ENCODE measurements at places on chromosomes 3 and 15.

DNA sequence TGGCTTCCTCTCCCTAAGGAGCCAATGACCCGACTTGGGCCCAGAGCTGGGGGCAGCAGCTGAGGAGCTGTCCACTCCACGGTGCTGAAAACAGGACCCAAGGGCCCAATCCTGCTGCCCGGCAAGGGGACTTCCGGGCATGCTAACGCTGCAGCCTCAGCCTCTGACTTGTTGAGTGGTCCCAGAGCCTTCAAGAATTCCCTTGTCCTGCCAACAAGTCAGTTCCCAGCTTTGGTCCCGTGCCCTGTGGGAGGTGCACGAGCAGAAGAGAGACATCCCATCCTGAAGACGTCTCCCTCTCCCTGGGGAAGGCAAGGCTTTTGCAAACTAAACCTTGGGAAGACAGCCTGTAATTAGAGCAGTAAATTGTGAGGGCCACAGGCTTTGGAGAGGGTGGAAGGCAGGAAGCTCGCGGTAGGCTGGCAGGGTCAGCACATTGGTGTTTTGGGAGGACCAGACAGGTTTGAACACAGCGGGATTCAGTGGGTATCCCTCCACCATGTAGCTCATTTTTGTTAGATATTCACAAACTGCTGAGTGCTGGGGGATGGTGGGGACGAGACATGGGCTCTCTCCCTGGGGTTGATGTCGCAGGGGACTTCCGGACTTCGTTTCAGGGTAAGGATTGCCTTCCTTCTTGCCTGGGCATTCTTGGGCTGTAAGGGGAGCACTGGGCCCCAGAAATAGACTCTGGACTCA is 29.8 kb upstream of the PRR23E start:
- no peak for DNase-seq

- DNase-seq: no peak
These were observed 116.6 kb downstream of the SLCO3A1 start for GRCh38 chr15:91970142-91970541.

DNA sequence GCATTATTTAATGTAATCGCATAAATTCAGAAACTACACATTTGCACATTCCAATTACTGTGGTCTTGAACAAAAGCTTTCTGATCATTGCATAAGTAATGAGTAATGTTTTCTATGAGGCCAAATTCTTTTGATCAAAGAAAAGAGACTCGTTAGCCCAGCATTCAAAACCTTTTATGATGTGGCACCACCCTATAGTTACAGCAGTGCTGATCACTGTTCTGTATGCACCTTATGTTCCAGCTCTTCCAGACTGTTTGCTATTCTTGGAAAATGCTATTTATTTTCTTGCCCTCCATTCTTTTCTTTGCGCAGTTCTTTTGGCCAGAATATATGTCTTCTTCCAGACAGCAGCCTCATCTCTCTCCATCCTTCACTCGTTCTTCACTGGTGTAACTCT is 42.3 kb downstream of the MAP3K13 start:
- DNase-seq: no peak

DNA sequence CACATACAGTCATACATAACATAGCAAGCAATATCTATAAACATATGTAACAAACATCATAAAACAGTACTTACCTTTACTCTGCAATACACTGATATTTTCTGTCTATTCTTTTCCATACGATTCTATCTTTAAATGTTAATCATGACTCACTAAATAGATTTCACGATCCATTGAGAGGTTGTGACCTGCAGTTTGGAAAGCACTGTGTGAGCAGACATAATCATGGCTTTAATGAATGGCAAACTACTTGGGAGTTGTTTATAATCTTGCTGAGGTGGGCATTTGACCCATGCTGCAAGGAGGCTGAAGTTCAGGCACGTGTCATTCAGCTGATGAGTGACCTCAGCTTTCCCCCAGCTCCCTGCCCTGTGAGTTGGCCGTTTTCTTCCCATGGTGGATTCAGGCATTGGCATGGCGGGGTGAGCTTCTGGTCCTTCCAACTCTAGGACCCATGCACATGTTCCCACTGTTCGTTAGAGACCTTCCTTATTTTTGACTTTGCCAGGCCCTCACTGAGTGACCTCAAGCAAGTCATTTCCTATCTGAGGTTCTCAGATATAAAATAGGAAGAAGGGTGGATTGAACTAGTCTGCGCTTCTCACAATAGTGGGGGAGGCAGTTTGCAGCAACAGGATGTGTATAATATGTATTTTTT is 41.7 kb downstream of the PAQR5 start:
- DNase-seq: no peak

- no peak for DNase-seq
These were observed 196.7 kb downstream of the ISL2 start for GRCh38 chr15:76533060-76533820.

All from activated CD4-positive, alpha-beta T cell treated with anti-CD3 and anti-CD28 coated beads, Interleukin-2, amount 50 U/mL, for 1 hour (primary cell).